Activated CD8-positive, alpha-beta memory T cell treated with anti-CD3 and anti-CD28 coated beads for 1 hour (primary cell): ENCODE measurements at places on chromosomes 4 and X.

GRCh38 chr4:158945529-158946108 lies 157.3 kb upstream of the RAPGEF2 start:
- no peak for DNase-seq

DNA sequence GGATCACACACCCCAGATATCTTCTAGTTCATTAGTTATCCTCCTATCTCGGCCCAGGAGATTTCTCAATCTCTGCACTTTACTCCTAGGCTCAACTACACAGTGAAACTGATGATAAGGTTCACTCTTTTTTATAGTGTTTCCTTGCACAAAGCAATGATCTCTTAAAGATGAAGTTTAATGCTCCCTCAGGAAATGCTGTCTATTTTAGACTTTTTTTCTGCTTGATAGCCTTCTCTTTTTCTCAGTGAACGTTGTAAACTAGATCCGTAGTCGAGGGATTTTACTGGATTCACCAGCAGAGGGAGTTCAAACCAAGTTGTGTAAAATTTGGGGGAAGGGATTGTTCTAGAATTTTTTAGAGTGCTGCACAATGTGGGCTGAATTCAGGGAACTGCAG lies 269.6 kb downstream of the GBA3 start:
- no peak for DNase-seq

DNA sequence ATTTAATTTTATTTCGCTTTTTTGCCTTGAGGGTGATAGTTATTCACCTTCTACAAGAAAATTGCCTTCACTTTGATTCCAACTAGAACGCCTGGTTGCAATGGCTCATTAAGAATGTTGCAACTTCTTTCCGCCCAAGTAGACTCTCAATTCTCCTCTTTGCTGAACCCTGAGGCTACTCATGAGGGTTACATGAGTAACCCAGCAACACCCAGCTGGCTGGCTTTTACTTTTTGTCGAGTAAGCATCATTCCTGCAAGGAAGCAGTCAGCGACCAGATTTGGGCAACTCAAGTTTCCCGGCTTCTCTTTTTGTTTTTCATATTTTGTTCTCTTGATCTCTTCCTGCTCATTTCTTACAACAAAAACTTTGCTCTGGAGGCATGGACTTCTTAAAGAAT lies 495.4 kb downstream of the PACRGL start:
- DNase-seq = no peak

DNA sequence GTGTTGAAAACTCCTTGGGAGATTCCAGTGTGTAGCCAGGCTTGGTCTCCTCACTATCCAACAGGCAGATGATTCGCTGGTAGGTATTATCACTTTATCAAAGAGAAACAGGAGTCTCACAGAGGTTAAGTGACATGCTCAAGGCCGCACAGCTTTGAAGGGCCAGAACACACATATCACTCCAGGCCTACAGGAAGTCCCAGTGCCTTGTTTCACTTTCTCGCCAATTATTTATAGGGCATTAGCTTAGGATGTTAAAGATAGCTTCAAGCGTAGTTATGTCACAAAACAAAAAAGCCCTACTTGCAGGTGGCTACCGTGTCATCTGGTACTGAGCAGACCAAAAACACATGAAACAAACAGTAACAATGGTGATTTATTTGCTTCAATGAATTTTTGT lies 13.2 kb downstream of the ATP8A1 start:
- no peak for DNase-seq

DNA sequence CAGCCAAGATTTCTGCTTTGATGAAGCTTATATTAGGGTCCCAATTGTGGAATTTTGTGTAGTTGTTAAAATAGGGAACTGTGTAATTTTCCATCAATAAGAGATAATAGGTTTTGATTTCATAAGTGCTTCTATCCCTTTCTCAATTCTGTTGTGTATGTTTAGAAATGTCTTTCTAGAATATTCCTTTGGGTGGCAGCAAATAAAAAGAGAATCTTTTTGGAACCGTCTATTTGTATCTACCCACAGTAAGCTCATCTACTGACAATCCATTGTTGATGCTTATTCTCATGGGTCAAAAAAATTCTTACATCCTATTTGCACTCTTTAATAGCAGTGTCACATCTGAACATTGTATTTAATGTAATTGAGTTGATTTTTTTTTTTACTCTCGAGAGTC lies 61.7 kb downstream of the TMA16 start:
- DNase-seq = no peak

DNA sequence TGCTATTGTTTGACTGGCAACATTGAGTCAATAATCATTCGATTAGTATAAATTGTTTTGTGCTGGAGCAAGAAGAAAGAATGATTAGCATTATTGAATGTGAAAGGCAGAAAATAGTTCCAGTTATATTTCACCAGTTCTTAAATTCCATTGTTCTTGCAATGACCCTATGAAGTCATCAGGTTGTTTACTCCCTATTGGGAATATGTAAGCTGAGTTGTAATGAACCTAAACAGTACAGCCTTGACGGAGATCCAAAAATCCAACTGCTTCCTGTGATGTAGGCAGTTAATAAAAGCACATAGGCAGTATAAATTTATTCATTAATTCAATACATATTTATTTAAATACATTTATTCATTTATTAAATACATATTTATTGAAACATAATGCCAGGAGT lies 947.5 kb downstream of the PCDH7 start:
- no peak for DNase-seq

DNA sequence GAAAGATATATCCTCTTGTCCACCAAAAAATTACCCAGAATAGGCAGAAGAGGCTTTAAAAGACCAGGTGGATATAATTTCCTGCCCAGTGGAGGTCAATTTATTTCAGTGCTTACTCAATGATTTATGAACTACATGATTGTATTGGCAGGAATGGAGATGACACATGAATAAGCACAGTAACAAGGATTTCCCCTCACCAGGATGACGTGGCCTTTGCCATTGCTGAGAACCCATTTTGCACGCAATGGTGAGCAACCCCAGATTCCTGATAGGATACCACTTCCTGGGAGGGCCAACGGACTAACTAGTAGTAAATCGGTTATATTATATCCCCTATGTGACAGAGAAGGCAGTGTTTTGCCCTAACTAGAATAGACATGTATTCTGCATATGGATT lies 11.6 kb upstream of the TTC29 start:
- DNase-seq = no peak

GRCh38 chr4:77697860-77698590 lies 92.4 kb downstream of the CXCL13 start:
- DNase-seq = no peak

DNA sequence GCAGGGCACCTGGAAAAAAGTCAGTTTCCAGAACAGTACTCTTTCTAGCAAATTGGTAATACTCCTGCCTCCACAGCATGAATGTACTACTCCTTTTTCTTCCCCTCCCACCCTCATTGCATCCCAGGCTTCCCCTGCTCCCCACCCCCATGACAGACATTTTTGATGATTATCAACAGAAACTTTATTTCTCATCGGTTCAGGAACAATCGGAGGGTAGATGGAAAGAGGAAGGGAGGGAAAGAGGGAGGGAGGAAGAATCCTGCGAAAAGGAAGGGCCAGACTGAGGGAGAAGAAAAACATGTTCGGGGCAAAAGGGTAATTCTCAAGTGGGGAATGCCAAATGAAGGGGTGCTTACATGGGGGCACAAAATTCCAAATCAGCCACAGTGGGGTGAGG lies 705 bp upstream of the CXorf65 start:
- no peak for DNase-seq

DNA sequence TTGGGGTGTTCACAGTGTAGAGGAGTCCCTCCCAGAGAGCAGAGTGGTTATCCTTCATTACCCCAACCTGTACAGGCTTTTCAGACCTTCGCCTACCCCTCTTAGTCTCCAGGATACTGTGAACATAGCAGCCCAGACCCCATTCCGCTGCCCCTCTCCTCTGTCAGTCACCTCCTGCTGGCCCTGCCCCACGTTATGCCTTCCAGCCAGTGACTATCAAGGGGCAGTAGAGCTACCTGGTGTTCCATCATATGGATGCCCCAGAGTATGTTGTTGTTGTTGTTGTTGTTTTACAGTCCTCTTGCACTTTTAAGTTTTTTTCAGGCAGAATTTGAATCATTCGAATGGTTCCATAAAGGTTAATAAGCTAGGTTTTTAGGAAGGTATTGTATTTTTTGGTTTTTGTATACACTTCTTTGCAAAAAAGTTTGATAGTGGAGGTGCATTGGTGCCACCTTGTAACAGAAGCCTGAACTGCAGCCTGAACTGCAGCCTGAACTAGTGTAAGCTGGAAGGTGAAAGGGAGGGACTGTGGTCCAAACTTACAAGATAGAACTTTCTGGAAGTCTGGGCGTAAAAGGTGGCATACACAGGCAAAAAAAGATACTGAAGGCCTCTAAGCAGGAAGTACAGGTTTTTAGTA lies 101.4 kb upstream of the RAB40AL start:
- no peak for DNase-seq

GRCh38 chr4:118005883-118006282 lies 28.4 kb upstream of the NDST3 start:
- no peak for DNase-seq

DNA sequence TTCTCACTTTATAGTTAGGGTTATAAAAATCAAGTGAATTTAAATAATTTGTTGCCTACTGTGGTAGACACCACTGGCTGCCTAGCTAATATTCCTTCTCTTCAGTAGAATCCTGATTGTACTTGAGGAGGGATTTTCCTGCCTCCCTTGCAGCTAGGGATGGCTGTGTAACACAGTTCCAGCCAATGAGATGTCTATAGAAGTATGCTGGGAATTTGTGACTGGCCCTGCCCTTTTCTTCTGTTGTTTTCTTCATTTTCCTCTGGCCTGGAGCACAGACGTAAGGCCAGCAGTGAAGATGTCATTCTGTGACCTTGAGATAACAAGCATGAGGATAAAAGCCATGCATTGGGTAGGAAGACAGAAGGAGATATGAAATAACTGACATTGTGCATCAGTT lies 145.1 kb downstream of the MGST2 start:
- no peak for DNase-seq

DNA sequence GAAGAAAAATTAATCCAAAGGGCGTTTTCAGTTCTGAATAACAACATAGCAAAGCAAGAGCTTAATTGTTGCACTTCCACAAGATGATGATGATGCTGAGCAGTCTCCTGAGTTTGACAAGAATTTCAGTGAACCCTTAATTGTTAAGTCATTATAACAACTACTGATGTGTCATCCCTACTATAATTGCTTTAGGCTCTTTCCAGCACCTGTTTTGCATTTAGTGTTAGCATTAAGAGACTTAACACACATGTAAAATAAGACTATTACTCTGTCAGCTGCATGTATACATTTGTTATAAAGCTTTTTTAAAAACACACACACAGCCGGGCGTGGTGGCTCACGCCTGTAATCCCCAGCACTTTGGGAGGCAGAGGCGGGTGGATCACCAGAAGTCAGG lies 37.9 kb upstream of the GALNT7 start:
- no peak for DNase-seq

- no peak for DNase-seq
Measured at GRCh38 chrX:8010105-8010504, 82.9 kb upstream of the PNPLA4 start.

DNA sequence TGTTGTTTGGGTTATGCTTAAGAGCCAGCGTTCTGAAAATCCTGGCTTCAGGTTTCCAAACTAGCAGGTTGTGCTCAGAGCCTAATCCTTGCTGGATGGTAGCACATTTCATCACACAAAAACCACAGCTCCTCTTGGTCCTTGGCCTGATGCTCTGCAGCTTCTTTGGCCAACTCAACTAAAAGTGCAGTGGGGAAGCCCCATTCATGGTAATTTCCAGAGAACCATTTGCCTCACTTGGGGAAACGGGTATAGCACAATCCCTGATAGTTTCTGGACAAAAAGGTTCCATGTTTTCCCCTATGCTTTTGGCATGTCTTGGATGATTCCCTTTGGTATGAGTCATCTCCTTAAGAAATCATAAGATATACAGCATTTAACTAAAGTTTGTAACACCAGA lies 78.7 kb downstream of the SYNPO2 start:
- DNase-seq = no peak

DNA sequence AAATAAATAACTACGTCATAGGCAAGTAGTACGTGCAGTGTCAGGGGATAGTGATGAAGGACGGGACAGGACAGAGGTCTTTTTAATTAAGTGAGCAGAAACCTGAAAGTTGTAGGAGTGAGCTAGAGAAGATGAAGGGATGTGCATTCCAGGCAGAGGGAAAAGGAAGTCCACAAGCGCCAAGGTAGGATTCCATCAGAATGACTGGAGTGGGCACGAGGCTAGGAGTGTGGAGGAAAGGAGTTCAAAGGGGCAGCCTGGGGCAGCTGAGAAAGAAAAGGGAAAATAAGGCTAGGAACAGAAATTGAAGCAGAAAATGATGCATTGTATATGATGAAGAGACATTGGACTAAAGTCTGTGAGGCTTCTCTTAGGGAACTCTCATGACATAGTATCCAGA lies 192.2 kb upstream of the TLL1 start:
- DNase-seq = no peak

GRCh38 chr4:89177807-89178206 lies 66.5 kb downstream of the TIGD2 start:
- no peak for DNase-seq

DNA sequence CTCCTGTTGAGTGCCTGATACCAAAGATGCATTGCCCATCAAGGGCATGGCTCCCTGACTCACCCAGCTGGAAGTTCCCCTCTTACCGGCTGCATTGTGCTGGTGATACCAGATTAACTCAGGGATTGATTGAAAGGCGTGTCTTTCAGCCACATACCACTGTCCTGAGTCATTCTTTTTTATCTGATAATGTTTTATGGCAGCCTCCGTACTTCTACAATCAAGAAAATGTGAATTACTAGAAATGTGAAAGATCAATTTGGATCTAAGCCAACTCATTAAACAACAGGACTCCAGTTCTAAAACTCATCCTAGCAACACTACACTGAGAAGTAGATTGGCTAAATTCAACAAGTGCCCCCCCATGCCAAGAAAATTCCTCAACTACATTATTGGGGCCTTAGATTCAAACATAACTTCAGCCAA lies 40.0 kb downstream of the TXK start:
- DNase-seq = no peak

DNA sequence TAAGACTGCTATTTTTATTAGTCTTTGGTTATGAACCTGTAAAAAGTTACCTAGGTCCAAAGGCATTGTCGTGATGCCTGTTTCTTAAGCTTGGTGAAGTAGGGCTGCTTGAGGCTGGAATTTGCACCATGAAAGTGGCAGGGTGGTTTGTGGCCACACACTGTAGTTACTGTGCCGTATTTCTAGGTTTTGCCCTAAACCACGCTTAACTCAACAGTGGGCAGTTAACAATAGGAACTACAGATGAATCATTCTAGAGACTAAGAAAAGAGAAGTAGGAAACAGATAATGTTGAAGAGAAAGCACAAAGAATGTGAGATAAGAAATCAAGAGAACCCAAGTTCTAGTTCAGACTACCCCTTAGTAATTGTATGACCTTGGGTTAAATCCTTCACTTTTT lies 11.5 kb downstream of the ETNPPL start:
- DNase-seq = no peak
